ENCODE measurements at places on chromosomes 2 and 18.
A peak's percentile ranks its signal among the peaks of the same experiment; 100 is the strongest.

- DNase-seq, result peak; percentile 24
These were observed 108.2 kb downstream of the GAREM1 start for GRCh38 chr18:32362484-32362883.

- DNase-seq, result no peak
These were observed 519.4 kb downstream of the TDRD15 start for GRCh38 chr2:21643180-21643579.

- peak; percentile 24 for DNase-seq
These were observed 194.2 kb upstream of the PKDCC start for GRCh38 chr2:41853427-41854191.

GRCh38 chr2:222888716-222889115 is 27.9 kb downstream of the ACSL3 start:
- no peak for DNase-seq

- no peak for DNase-seq
These were observed 93.6 kb downstream of the SH3BP4 start for GRCh38 chr2:235045336-235045972.

- no peak for DNase-seq
These were observed 474.5 kb upstream of the SYT4 start for GRCh38 chr18:43751835-43752234.

DNA sequence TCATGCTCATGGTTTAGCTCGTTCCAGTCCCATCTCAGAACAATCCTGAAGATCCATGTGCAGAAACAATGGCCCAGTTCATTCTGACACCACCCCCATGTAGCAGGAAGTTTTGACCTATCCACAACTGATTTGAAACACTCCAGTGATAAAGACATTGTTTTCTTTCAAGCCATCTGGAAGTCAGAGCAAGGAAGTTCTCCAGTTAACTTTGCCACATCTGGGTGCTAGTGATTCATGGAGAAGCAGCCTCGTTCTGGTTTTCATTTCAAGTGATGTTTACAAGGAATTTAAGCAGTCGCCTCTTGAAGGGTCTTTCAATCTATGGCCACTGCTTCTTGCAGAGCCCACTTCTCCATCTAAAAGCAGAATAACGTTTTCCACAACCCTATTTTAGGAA is 36.6 kb upstream of the TWIST2 start:
- no peak for DNase-seq

GRCh38 chr18:13336841-13337240 is 118.3 kb downstream of the LDLRAD4 start:
- no peak for DNase-seq

DNA sequence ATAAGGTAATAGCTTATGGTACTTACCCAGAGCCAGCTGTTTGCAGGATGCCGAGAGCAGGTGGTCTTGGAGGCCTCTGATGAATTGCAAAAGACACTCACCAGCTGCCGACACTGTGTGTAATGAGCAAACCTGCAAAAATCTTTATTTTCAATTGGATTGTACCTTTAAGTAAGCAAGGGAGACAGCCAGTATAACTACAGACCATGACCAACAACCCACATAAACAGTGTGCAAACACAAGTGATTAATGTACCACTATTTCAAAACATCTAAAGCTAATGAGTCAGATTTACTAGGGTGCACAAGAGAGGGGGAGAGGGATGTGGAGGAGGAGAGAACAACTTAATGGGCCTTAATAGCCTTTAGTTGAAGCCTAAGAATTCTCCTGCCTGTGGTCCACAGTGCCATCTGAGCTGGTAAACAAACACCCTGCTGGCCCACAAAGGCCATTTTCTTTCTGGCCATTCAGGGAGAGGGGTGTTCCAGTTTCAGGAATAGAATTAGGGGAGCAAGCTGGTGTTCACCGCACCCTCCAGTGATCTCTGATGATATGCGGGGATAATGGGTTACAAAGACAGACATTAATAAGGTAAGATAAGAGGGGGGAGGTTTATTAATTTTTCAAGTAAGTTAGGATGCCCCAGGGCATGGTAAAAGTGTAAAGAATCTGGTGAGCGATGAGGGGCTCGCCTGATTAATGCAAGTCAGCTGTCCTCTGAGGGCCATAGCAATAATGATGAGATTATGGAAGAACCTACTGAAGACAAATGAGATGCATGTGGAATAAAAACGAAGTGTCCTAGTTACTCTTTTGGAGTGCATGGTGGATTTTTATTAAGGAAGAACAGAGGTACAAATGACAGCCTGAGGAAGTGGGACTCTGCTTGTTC is 196.4 kb downstream of the HRH4 start:
- no peak for DNase-seq

- no peak for DNase-seq
These were observed 10.6 kb downstream of the SCN3A start for GRCh38 chr2:165193178-165193777.

DNA sequence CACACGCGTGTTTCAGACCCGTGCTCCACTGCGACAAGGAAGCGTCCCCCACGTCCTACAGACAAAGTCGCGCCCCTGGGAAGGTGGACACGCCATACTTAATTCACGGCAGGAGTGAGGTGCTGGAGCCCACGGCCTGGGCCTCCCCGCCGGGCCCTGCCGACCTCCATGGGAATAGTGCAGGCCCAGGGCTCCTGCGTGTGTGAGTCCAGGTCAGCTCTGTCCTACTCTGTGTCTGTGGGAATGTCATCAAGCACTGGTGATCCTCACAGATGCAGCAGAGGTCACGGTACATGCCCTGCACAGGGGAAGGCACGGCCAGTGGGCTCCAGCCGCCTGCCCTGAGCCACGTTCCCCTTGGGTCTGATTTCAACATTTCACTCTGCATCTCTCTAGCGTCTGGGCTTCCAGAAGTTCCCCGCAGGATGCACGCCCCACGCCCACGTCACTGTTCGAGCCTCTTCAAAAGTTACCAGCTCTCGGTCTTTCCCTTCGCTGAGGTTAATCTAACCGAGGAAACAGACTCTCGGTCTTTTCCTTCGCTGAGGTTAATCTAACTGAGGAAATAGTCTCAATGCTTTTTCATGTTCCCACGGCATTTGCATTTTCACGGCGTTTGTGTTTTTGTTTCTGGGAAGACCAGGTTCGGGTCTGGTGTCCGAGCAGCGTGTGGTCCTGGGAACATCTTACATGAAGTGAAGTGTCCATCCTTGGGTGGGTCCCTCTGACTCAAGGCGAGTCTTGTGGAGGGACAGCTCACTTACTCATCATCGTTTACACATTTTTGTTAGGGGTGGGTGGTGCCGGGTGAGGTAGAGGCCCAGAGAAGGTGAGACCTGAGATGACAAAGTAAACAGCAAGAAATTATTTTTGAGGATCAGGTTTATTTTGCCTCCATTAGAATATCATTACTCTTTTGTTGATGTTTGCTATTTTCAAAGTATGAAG is 157.3 kb upstream of the ALKAL2 start:
- no peak for DNase-seq

GRCh38 chr18:13374468-13375301 is 156.1 kb downstream of the LDLRAD4 start:
- DNase-seq, result no peak

DNA sequence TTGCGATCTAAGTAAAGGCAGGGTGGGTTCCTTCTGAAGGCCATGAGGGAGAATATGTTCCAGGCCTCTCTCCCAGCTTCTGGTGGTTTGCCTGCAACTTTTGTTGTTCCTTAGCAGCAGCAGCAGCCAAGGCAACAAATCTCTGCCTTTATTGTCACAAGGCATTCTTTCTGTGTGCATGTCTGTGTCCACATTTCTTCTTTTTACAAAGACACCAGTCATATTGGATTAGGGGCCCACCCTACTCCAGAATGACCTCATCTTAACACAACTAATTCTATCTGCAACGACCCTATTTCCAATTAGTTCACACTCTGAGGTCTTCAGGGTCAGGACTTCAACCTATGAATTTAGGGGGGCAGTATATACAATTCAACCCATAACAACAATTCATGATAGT is 587.5 kb downstream of the XIRP2 start:
- no peak for DNase-seq

DNA sequence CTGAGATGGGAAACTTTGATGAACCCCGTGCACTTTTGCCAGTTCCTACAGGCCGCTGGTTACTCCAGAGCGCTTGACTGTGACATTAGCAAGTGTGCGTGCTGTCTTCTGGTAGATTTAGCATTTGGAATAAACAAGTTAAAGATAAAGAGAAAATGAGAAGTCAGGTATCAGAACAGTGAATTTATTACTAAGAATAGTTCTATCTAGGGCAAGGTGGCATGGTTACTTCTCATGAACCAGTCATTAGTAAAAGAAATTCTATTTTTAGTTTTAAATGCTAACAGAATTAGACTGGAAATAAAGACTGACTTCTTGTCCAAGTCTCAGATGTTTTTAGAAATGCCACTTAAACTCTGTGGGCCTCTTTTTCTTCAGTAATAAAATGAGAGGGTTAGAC is 204.0 kb upstream of the TPO start:
- DNase-seq, result no peak

DNA sequence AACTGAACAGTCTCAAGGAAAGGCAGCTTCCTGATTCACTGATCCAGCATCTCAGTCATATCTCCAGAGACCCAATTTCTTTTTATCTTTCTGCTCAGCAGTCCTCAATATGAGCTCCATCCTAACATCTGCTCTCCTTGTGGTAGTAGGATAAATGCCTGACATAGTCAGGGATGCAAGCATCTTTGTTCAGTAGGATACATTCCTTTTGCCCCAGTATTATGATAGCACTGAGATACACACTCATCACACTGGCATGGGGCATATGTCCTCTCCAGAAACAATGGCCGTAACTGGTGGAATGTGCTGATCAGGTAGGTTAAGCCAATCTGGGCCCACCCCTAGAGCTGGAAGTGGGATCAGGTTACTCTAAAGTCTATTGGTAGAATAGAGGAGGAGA is 207.2 kb downstream of the ETAA1 start:
- no peak for DNase-seq

GRCh38 chr18:75635096-75635495 is 207.6 kb upstream of the SMIM21 start:
- no peak for DNase-seq

- no peak for DNase-seq
These were observed 91.8 kb upstream of the SKOR2 start for GRCh38 chr18:47343291-47343690.
